Ovary (tissue), 10 donors: ENCODE measurements at places on chromosomes 5 and 9.

DNA sequence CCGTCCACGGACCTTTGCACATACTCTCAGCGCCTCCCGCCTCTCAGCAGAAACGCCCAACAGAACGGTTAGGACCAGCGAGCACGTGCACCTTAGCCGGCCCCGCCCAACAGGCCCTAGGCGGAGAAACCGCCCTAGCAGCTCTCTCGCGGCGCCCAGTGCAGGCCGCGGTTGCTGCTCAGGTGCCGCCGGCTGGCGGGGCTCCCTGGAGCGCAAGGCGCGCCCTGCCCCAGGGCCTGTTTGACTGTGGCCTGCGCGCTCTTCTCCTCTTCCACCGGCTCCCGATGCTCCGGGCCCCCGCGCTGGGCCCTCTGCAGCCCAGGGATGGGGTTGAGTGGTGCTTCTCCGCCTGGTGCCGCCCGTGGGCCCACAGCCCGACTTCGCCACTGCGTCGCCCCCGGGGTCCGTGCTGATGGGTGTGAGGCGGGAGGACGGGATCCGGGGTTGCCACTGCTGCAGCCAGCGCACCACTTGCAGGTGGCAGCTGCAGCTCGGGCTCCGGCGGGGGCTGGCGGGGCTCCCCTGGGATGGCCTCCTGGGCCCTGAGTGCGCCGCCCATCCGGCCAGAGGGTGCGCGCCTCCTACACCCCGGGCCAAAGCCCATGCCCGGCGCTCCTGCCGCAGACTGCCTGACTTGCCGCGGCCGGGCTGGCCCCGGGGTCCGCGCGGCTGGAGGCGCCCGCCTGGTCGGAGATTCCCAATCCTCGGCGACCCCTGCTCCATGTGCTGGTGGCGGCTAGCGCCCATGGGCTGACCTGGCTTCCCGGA is 1889.4 kb upstream of the CDH9 start:
- no peak for DNase-seq

- no peak for DNase-seq
Measured at GRCh38 chr5:130112246-130112645, 208.0 kb downstream of the CHSY3 start.

DNA sequence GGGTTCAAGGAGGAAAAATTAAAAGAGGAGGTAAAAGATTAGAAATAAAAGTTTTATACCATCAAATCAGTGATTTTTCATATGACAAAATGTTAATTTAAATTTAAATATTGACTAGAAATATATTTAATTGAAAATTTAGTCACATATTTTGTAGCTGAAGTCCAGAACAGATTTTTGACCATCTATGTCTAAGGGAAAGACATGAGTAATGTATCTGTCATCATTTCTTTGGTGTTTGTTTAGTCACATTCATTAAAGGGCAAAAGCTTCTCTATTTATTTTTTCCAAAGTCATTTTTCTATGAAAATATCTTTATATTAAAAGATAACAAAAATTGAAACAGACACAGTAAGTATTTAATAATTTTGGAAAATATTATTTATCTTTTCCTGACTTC is 252.0 kb upstream of the ISL1 start:
- no peak for DNase-seq

DNA sequence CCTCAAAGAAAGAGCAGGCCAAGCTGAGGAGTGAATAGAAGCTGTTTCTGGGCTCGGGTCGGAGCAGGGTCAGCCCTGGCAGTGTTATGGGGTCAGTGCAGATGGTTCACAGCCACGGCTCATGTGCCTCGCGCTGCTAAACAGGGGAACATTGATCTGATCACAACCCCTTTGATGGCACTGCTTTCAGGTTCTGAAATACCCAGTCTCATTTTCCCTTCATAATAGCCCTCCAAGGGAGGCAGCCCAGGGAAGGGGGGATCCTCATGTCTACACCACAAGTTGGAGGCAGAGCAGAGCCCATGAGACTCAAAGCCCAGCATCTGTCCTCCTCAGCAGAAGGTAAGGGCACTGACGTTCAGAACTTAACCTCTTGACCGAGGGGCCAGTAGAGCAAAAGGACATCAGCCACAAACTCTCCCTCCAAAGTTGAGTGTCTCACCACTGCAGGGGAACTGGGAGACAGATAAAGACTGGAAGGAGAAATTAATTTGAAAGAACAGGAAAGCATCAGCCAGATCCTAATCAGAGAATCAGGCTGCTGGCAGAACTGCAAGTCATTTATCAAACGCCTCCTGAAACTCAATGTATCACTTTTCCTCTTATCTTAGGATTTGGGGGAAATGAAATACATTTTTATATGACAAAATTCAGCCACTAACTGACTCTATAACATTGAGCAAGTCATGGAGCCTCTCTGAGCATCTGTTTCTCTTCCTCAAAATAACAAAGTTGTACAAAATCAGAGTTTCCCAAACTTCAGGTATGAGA is 110.6 kb downstream of the SH3TC2 start:
- DNase-seq = no peak

DNA sequence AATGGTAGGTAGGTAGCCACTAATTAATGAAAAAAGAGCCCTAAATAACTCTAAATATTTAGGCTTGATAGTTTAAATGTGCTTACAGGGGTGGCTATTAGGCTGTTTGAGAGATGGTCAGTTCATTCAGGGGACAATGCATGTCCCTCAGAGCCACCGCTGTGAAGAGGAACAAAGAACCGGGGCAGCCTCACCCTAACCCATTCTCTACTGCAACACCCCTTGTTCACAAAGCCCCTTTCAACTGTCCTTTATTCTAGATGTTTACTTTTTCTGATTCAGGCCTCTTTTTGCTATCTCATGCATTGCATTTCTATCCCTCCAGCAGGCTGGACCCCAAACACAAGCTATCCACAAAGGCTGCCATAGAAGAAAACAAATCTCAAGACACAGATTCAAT is 906.7 kb downstream of the NR2F1-AS1 start:
- DNase-seq = no peak

DNA sequence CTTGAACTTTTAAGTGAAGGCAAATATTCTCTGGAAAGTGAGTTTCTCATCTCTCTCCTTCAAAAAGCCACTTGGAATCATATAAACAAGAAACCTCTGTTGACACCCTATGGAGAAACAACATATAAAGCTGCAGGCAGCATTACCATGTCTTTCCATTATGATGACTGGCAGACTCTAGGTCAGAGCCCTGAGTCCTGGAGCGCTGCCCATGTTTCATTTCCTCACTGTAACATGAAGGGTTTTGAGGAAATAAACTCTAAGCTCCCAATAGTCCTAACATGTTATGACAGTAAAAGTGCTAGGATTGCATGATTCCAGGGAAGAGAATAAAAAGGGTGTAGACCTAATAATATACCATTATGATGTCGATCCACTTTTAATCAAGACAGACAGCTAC is 220.6 kb downstream of the CTNND2 start:
- no peak for DNase-seq

GRCh38 chr9:27847818-27848217 is 274.5 kb upstream of the C9orf72 start:
- DNase-seq = no peak

GRCh38 chr5:80254767-80255430 is 949 bp downstream of the SERINC5 start:
- no peak for DNase-seq

GRCh38 chr9:2635922-2636321 is 14.3 kb downstream of the VLDLR start:
- no peak for DNase-seq

GRCh38 chr5:106600803-106601202 is 1069.9 kb downstream of the EFNA5 start:
- no peak for DNase-seq

GRCh38 chr9:114003758-114004157 is 74.3 kb downstream of the AMBP start:
- peak; percentile 3 for DNase-seq

GRCh38 chr9:75589497-75589896 is 301.0 kb upstream of the PCSK5 start:
- no peak for DNase-seq

DNA sequence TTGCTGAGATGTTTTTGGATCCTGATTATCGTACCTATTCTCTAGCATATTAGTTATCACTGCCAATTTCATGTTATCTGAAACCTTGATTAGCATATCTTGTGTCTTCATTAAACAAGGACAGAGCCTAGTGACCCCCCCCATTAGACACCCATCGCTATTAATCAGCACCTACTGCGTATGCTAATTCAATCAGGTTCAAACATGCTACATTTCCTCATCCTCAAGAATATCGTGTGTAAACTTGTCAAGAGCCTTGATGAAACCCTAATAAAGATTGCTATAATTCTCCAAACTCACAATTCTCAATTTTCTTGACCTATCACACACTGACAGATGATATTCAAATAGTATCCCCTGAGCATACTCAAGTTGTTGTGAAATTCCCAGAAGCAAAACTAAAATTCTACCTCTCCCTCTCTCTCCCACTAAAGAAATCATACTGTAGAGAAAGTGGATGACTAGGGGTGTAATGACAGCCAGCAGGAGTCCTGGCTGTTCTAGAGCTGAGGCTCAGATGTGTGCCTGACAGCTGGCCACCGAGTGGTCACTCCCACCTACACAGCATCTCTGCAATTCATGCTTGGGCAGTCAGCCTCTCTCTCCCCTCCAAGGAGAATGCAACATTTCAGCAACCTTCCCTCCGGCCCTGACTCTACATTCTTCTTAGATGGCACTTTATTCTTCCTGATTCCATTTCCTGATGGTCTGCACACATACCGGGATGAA is 9.2 kb upstream of the ZNF354A start:
- DNase-seq = no peak

GRCh38 chr9:116212986-116213692 is 59.5 kb downstream of the PAPPA start:
- no peak for DNase-seq

DNA sequence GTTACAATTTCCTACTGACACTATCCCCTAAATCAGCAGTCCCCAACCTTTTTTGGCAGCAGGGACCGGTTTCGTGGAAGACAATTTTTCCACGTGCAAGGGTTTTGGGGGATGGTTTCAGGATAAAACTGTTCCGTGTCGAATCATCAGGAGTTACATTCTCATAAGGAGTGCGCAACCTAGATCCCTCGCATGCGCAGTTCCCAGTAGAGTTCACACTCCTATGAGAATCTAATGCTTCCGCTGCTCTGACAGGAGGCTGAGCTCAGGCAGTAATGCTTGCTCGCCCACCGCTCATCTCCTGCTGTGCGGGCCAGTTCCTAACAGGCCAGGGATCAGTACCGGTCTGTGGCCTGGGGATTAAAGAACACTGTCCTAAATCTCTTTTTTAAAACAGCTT is 13.2 kb upstream of the NFIL3 start:
- DNase-seq = no peak

GRCh38 chr9:94788570-94789105 is 62.1 kb downstream of the AOPEP start:
- DNase-seq = no peak

DNA sequence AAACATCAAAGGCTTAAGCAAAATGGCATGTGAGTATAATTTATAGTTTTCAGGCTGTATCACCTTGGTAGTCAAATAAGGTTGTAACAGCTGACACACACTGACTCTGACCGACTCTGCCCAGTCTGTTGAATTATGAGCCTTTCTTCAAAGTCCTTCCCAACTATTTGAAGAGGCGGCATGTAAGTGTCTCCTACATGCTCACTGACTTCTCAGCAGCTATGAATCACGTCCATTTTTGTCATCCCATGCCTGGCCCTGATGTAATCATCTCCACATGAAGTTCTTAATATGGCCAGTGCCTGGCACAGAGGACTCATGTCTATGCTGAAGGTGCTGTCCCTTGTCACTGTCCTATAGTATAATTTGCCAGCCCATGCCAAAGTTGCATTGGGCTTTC is 5.1 kb upstream of the PTBP3 start:
- no peak for DNase-seq

DNA sequence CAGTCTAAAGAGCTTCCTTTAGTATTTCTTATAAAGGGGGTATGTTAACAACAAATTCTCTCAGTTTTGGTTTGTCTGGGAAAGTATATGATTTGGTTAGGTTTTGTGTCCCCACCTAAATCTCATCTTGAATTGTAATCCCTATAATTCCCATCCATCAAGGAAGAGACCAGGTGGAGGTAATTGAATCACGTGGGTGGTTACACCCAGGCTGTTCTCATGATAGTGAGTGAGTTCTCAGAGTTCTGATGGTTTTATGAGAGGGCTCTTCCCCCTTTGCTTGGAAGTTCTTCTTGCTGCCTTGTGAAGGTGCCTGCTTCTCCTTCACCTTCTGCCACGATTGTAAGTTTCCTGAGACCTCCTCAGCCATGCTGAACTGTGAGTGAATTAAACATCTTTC is 109.1 kb downstream of the MACIR start:
- no peak for DNase-seq

- DNase-seq = no peak
Measured at GRCh38 chr5:82639393-82640144, 361.4 kb upstream of the RPS23 start.

DNA sequence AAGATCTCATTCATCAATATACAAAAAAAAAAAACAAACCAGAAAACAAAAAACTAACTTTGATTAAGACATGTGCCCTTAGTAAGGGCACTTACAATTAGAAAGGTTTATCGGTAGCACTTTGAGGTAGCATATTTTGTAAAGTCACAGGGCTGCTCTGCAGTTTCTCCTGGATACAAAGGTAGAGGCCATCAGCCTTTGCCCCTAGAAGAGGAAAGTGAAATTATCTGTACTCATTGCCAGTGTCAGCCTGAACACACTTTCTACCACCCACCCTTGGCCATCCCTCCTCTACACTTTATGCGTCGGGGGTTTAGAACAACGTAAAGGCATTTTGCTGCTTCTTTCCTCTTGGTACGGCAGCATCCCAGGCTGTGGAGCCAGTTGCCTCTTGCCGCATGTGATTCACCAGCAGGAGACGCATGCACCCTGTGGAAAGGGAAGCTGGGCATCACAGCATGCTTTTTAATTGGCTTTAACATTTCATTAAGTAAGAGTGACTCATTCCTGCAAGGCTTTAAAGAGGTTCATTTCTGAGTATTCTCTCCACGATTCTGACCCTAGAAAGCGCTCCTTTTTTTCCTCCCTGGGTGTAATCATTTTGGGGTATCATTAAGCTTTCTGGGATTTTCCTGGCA is 84.6 kb downstream of the CEMIP2 start:
- peak; percentile 27 for DNase-seq

DNA sequence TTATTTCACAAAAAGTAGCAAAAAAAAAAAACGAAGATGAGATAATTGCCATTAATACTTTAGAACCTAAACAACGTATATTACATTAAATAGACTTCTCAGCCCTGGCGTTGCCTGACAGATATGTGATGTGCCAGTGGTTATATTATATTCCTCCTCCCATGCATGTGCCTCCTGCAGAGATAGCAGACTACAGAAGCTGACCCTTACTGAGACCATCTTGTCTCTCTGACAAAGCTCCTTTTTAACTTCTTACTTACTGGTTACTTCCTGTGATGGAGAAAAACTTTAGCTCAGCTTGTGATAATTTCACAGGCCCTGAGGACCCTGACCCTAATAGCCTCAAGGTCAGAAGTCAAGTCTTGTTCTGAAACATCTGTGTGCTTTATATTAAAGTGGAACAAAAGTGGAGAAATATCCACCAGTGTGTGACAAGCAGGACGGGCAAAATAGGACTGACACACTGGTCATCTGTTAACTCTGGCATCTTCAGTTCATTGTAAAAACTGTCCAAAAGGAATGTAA is 80.6 kb upstream of the POU5F2 start:
- no peak for DNase-seq

GRCh38 chr9:68975365-68976043 is 38.4 kb downstream of the PRKACG start:
- no peak for DNase-seq
